ENCODE measurements at places on chromosomes 1 and 21.

GRCh38 chr1:155309423-155310021, 856 bp downstream of the FDPS start:
- DNase-seq = no peak

- no peak for DNase-seq
Measured at GRCh38 chr1:6634371-6635052, 9.8 kb downstream of the THAP3 start.

- no peak for DNase-seq
Measured at GRCh38 chr1:231976231-231976630, 349.6 kb downstream of the DISC1 start.

DNA sequence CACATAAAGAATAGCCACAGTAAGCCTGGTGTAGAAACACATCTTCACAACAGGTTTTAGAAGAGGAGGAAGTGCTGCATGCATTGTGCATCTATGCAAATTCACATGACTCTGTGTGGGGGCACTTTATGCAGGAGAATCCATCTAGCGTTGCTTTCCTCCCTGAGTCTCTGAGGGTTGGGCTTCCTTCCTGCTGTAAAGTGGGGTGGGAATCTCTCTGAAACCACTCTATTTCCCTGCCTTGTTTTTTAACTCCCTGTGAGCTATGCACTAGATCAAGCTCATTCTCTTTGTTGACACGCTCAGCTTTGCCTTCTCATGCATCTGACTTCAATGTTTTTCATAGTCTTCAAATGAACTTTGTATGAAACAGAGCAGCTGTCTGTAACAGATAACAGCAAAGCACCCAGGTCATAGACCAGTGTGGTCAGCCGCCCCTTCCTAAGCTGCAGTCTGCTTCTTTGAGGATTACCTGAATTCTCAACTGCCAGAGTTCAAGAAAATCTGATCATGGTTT, 102.7 kb upstream of the DPH5 start:
- no peak for DNase-seq

- no peak for DNase-seq
Measured at GRCh38 chr21:45325206-45326168, 37.8 kb upstream of the POFUT2 start.

DNA sequence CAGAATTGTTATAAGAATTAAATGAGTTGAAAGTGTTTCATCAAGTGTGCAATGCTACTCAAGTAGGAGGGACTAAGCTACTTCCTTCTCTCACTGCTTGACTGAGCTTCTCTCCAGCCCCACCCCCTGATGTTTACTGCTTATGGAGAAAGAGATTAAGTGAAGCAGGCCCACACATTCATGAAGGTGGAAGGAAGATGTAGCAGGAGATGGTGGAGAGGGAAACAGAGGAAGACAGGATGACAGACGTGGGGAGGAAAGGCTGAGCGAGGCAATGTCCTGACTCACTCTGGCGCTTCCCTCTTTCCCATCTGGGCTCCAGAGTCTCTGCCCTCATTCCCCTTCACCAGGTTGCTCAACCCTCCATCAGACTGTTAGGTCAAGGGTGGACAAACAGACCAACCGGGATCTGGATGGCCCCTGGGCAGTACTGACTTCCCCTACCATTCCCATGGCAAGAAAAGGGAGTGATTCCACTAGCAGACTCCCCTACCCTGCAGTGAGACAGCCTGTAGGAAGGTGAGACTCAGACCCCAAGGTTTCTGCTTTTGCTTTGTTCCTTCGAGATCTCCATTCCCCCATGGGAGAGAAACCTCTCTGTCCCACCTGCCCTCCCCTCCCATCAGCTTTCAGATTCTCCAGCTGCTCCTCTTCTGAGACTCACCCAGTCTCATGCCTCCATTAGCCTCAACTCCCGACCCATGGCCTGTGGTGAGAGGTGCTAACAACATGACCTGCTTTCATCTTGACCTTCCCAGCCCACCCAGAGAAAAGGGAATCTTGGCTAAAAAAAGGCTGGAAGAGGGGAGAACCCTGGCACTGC, 3.1 kb upstream of the ARHGEF2 start:
- DNase-seq = no peak

- DNase-seq = no peak
Measured at GRCh38 chr1:44034976-44035716, 3.9 kb upstream of the SLC6A9 start.

GRCh38 chr1:58823481-58824010, 39.7 kb upstream of the JUN start:
- no peak for DNase-seq

GRCh38 chr1:179230251-179230650, 774 bp upstream of the ABL2 start:
- no peak for DNase-seq

GRCh38 chr1:92459871-92460320, 26.8 kb downstream of the GFI1 start:
- DNase-seq = no peak

- no peak for DNase-seq
Measured at GRCh38 chr21:46033410-46034400, 52.1 kb downstream of the COL6A1 start.

DNA sequence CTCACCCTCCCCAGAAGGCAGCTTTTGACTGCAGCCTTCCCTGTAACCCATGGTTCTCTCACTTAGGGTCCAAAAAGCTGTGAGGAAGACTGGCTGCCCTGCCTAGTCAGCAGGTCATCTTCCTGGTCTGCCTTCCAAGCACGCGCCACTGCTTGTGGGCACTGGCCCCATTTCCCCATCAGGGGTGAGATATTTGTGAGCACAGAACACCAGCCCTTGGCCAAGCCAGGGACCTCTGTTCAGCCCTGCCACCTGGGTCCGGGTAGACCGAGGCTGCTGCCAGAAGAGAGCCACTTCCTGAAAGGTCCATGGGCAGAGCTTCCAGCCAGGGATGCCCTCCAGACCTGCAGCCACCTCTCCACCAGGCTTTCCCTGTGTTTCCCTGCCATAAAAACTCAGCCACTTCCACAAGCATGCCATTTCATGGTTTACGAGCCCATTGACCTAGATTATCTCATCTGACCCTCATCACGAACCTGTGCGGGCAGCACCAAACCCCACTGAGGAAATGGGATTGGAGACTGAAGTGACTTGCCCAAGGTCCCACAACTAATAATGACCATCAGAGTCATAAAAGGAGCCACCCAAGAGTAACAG, 40.5 kb downstream of the GLIS1 start:
- no peak for DNase-seq
